ENCODE measurements at places on chromosomes 6 and 20.

GRCh38 chr6:99338188-99338587 lies 11.3 kb downstream of the FAXC start:
- no peak for DNase-seq

- no peak for DNase-seq
These were observed 335.5 kb upstream of the MAP3K7 start for GRCh38 chr6:90922325-90922724.

GRCh38 chr20:1500496-1500895 lies 9.3 kb upstream of the SIRPB2 start:
- DNase-seq = no peak

DNA sequence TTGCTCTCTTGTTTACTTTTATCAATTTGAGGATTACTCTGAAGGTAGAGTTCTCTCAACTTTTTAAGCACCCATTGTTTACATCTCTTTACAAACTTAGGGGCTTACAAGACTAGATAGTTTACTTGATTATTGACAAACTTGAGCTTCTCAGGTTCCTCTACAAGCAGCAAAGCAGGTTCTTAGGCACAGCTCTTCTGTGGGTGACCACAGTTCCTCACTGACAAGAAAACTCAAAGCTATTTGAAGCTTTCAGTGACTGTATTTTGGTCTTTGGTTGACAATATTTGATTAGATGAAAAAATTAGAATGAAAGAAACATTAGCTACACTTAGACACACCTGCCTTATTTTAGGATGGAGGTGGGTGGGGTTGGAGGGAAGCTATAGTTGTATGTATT lies 327.3 kb upstream of the RUNX2 start:
- no peak for DNase-seq

- DNase-seq = no peak
These were observed 328.6 kb downstream of the NKAIN2 start for GRCh38 chr6:124132256-124132655.

DNA sequence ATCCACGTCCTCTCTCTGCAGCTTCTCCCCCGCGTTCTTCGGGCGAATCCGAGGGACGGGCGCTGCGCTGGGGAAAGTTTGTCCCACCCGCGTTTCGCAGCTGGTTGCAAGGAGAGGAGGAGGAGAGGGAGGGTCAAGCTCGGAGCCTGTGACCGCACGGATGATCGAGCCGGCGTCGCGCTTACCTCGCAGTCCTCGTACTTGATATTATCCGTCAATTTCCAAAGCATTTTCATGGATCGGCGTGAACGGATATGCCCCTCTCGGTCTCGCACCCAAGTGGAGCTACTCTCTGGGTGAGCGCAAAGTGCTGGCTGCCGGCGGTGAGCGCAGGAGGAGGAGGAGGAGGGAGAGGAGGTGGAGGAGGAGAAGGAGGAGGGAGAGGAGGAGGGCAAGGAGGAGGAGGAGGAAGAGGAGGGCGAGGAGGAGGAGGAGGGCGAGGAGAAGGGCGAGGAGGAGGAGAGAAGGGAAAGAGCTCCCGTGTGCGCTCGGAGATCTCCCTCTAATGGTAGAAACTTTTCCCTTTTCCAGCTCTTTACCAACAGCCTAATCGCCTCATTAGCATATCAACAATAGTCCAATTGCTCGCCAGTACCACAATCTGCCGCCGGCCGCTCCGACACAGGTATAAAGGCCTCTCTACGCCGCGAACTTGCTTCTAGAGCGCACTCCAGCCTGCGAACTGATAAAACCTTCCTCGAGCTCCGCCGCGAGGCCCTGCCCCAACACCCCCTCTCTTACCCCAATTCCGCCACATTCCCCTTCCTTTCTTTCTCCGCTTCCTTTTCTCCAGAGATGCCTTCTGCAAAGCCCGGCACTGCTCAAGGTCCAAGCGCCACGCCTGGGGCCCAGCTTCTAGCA lies at the start of gene TFAP2A:
Gene TFAP2A (minus strand): TSS at position 319 of the 861 bp plus-strand sequence. CDS start 83 bp downstream, at position 236.
- no peak for DNase-seq

GRCh38 chr20:61490721-61491120 lies 238.7 kb downstream of the CDH4 start:
- no peak for DNase-seq

GRCh38 chr20:9627219-9627618 lies 112.8 kb downstream of the LAMP5 start:
- DNase-seq = no peak

DNA sequence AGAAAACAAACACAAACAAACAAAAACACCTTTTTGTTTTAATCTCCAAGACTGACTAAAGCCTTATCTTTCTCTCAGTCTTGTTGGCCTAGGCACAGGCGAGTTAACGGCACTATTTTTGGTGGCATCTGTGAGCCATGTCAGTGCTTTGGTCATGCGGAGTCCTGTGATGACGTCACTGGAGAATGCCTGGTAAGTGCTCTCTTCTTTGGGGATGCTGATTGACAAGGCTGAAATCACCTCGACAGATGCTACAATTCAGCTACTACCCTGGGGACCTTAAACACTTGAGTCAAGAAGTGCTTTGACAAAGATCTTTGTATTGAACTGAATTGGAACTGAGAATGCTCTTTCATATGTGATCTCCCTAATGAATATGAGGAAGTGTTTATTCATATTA lies 384.1 kb downstream of the LAMA2 start:
- DNase-seq = no peak

DNA sequence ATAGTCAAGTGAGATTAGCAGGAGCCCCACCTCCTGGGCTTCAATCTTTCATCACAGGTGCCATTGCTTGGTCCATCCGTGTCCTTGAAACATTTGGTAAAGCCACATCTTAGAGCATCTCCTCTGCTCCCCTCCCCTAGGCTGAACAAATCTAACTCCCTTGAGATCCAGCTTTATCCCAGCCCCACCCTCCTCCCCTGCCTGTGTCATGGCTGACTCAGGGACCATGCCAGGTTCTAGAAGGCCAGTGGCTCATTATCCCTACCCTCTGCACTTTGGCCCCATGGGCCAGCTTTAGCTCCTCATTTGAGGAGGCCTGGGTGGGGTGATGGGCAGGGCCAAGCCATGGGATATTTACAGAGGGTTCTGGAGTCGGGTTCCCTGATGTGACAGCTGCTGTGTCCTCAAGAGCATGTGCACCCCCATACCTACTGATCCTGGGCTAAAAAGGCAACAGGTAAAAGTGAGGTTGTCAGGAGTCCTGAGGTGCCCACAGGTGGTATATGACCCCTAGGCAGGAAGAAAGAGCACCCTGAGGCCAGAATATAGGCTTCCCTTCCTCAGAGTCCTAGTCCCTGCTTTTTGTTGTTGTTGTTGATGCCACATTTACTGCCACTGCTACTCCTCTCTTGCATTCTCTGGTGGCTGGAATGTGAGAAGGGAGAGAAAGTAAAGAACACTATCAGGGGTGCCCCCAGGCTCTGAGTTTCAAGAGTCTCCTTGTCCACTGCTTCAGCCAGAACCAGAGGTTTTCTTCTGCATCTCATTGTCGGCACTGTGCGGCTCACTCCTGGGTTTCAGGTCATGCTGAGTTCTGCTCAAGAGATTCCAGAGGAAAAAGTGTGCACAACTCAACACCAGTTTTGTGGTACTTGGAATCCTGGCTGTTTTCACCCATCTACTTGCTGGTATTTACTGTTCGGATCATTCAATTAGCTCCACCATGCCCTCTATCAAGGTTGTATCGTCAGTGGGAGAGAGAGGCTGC lies 228.4 kb downstream of the LRFN2 start:
- no peak for DNase-seq

- DNase-seq = no peak
These were observed 44.2 kb upstream of the TAB2 start for GRCh38 chr6:149273318-149273717.

DNA sequence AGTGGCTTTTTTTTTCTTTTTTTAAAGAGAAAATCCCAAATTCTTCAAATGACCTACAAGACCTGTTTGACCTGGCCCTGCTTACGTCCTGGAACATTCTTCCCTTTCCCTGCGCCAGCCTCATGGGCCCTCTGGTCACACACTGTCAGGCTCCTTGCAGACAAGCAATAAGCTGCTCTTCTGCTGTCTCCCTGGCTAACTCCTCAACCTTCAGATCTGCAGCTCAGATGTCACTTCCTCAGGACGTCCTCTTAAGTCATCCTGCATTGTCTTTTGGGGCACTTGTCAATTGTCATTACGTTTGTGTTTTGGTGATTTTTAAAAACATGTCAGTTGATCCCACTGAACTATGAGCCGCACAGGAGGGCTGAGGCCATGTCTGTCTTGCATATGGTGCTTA lies 28.9 kb upstream of the SLC35D3 start:
- DNase-seq = no peak

DNA sequence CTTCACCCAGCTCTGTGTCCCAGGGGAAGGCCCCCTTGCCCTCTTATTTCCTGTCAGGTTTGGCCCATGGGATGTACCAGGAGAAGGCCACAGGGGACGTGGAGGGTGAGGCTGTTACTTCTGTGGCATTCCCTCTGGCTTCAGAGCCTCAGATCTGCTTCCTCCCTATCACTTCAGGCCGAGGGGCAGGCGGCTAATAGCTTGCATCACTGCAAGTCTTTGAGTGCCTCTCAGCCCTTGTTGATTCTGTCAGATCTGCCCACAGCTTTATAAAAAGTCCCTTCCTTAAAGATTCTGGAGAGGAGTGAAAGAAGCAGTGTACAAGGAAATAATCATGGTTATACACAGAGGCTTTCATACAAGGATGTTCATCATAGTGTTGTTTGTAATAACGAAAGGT lies 86.9 kb downstream of the LRFN2 start:
- no peak for DNase-seq

DNA sequence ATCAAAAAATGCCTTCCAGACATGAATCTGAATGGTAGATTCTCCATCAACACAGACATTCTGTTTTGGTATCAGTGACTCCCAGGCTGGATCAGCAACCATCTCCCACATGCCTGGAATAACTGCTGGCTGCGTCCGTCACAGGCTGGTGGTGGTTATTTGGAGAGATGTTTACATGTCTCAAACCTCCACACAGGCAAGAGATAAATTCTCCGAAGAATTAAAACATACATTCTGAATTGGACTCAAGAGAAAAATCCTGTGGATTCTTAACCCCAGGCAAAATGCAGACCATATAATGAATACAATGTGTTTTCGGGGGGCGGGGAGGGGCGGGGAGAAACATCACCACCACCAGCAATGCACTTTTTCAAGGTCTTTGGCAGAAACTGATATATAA lies 108.2 kb downstream of the THBS2 start:
- DNase-seq = no peak

- DNase-seq = no peak
These were observed 4.7 kb downstream of the CDKN1A start for GRCh38 chr6:36683145-36683655.

GRCh38 chr6:107152638-107153430 lies 37.5 kb upstream of the BEND3 start:
- DNase-seq = no peak

DNA sequence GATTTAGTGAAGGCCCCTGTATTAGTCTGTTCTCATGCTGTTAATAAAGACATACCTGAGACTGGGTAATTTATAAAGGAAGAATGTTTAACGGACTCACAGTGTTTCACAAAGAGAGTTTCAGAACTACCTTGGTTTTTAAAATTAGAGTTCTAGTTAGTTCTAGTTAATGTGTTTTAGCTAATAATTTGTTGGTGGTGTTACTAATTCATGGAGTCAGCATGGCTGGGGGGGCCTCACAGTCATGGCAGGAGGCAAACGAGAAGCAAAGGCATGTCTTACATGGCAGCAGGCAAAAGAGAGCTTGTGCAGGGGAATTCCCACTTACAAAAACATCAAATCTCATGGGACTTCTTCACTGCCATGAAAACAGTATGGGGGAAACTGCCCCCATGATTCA lies 12.0 kb upstream of the SLC17A3 start:
- DNase-seq = no peak

DNA sequence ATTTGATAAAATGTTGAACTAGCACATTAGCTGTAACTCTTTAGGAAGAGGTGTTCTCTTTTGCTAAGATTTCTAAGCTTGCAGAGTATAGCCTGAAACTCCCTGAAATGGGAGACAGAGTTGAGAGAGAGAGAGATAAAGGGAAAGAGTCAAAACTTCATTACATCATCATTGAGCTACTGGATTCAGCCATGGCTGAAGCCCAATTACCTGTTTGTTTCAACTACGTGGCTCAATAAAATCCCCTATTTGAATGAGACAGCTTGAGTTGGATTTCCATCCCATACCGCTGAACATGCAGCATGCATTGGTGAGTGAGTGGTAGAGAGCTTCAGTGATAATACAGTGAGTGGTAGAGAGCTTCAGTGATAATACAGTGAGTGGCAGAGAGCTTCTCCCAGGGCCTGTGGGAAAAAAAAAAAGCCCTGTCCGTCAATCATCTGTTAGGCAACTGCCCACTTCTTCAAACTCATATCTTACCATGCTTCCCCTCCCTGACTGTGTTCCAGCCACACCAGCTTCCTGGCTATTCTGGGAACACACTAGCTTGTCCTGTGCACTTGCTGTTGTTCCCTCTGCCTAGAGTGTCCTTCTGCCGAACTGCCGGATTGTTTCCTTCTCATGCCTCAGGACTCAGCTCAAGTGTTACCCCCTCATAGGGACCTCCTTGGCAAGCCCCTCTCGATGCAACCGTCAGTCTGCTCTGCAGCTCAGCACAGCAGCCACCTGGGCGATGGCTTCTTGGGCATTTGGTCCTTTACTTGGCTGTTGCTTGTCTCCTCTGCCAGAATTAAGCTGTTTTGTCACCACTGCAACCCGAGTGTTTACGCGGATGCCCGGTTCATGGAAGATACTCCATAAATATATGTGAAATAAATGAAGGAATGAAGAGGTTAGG lies 91.3 kb upstream of the EYA2 start:
- no peak for DNase-seq

DNA sequence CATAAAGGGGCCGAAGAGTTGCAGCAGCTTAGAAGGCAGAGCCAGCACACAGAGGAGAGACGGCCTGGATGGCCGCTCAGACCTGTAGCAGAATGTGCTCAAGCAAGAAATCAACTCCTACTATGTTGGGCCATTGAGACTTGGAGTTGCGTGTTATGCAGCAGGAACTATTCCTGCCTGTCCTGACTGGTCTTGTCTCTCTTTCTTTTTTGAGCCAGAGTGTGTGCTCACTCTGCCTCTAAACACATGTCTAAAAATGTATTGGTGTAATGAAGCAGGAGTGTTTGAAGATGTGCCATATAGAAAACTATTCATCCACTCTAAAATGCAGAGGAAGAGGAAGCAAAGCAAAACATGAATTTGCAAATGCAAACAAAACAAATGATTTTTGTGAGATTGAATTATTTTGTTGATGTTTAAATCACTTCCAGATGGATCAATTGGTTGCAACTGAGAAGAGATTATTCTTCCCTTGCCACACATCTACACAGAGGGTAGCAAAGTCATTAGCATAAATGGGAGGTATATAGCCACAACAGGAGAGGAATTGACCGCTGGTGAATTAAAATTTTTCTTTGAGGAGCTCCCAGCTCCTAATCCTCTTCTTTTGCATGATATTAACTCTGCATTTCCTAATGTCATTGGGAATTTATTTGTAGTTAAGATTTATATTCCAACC lies 20.4 kb upstream of the SYNJ2 start:
- DNase-seq = no peak
